ENCODE measurements at places on chromosomes 1 and 21. TPM values are rescaled to one million over a fixed set of nuclear protein-coding genes. Genes with fewer than 3 reads are reported as not detected.
A peak's percentile ranks its signal among the peaks of the same experiment; 100 is the strongest.

The DIP2A gene
- total RNA-seq: 41.0 TPM

The C1orf185 gene
- total RNA-seq: not detected

The RIPPLY3 gene
- 0.44 TPM for total RNA-seq

The OR2L8 gene
- not detected for total RNA-seq

The SPTA1 gene
- total RNA-seq: 0.50 TPM

The ZMPSTE24 gene
- 42.5 TPM for total RNA-seq

The BNIPL gene
- total RNA-seq: 8.2 TPM

The SESN2 gene
- 13.1 TPM for total RNA-seq

The PMF1 gene
- total RNA-seq: 45.3 TPM

The HDGF gene
- 146 TPM for total RNA-seq

The RIIAD1 gene
- not detected for total RNA-seq

The RNPEP gene
- 73.8 TPM for total RNA-seq

The RASAL2 gene
- total RNA-seq: 48.3 TPM

The PKNOX1 gene
- 17.5 TPM for total RNA-seq

The FAM72C gene
- not detected for total RNA-seq

The ZMYND12 gene
- 2.8 TPM for total RNA-seq

- H3K27me3 ChIP-seq: no peaks in the 10 kb centered on the region
- no peak overlapping the region for H3K27ac ChIP-seq
- no peaks in the 10 kb centered on the region for H3K4me1 ChIP-seq
- no peak overlapping the region for H3K4me3 ChIP-seq
- H3K36me3 ChIP-seq: peaks cover 37% of the 10 kb centered on the region
Observed at GRCh38 chr1:62082456-62083363, 111.9 kb upstream of the L1TD1 start.

- no peaks in the 10 kb centered on the region for H3K36me3 ChIP-seq
- no peak for DNase-seq
- H3K27me3 ChIP-seq: no peaks in the 10 kb centered on the region
- no peak overlapping the region for H3K27ac ChIP-seq
Observed at GRCh38 chr1:40796939-40797667, 13.5 kb downstream of the KCNQ4 start.

GRCh38 chr1:38231941-38232340 lies 185.3 kb upstream of the POU3F1 start:
- DNase-seq: no peak
- H3K27me3 ChIP-seq: no peaks in the 10 kb centered on the region
- H3K4me1 ChIP-seq: no peaks in the 10 kb centered on the region
- H3K36me3 ChIP-seq: no peaks in the 10 kb centered on the region
- H3K27ac ChIP-seq: no peak overlapping the region

- H3K4me1 ChIP-seq: peaks cover 2% of the 10 kb centered on the region
- H3K27me3 ChIP-seq: no peaks in the 10 kb centered on the region
- no peak overlapping the region for H3K27ac ChIP-seq
- H3K36me3 ChIP-seq: no peaks in the 10 kb centered on the region
- no peak overlapping the region for H3K4me3 ChIP-seq
Observed at GRCh38 chr1:45111239-45111638, 95.2 kb downstream of the ZSWIM5 start.

- H3K27me3 ChIP-seq: no peaks in the 10 kb centered on the region
- H3K36me3 ChIP-seq: peaks cover 16% of the 10 kb centered on the region
- no peak for DNase-seq
- peak overlapping the region; percentile 96 for H3K27ac ChIP-seq
- H3K4me3 ChIP-seq: peak overlapping the region; percentile 87
Observed at GRCh38 chr1:201469645-201470074, 672 bp upstream of the PHLDA3 start.

DNA sequence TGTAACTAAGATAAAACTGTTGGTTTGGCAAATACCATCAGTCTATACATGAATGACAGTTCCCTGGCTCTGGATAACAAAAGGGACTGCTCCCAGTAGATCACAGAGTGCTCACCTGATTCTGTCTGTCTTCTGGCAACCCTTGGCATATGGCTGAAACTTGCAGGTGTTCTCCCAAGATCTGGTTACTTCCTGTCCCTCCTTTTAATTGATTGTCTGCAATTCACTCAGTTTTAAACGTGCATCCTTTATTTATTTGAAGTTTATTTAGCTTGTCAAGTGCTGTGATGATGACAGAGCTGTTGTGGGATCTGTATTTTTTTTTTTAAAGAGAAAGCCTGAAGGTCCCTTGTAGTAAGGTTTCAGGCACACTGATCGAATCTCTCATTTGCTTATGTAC lies 3.4 kb downstream of the KCNA3 start:
- no peaks in the 10 kb centered on the region for H3K36me3 ChIP-seq
- H3K27ac ChIP-seq: no peak overlapping the region
- H3K4me3 ChIP-seq: peak overlapping the region; percentile 65
- peaks cover 26% of the 10 kb centered on the region for H3K4me1 ChIP-seq
- no peak for DNase-seq
- H3K27me3 ChIP-seq: peaks cover 32% of the 10 kb centered on the region

GRCh38 chr1:228416217-228416933 lies at the start of gene TRIM17:
Gene TRIM17, minus strand, starts transcription at chr1:228416861. Its CDS starts 1,789 bp downstream, at chr1:228415072.
- no peak within 1 kb of the TSS for H3K27ac ChIP-seq
- peak within 1 kb of the TSS; percentile 53 for H3K4me3 ChIP-seq
- DNase-seq: no peak
- H3K27me3 ChIP-seq: peaks cover 27% of the 10 kb centered on the region
- H3K36me3 ChIP-seq: no peaks in the 10 kb centered on the region
- H3K4me1 ChIP-seq: peaks cover 17% of the 10 kb centered on the region

DNA sequence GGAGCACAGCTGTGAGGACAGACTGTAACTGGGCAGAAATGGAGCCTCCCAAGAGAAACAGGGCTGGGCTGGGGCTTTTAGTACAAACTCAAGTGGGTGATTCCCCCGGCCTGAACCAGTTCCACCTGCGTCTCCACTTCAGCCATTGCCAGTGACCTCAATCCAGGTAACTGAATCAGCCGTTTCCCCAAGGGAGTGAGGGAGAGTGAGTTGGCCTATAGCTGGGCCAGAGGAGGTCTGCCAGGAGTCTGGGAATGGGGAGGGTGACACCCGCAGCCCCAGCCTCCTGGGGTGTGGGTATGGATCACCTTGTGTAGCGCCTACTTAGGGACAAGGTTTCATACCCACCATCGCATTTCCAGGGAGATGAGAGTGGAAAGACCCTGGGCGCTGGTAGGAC lies 8.5 kb downstream of the SLC26A9 start:
- H3K27me3 ChIP-seq: no peaks in the 10 kb centered on the region
- H3K27ac ChIP-seq: peak overlapping the region; percentile 78
- no peak overlapping the region for H3K4me3 ChIP-seq
- peak; percentile 80 for DNase-seq

- H3K27me3 ChIP-seq: no peaks in the 10 kb centered on the region
- H3K36me3 ChIP-seq: no peaks in the 10 kb centered on the region
- H3K4me1 ChIP-seq: peaks cover 4% of the 10 kb centered on the region
- H3K27ac ChIP-seq: no peak overlapping the region
Observed at GRCh38 chr1:185070051-185070450, 24.7 kb downstream of the RNF2 start.

GRCh38 chr1:3482378-3482849 lies 27.9 kb downstream of the ARHGEF16 start:
- DNase-seq: no peak
- no peaks in the 10 kb centered on the region for H3K27me3 ChIP-seq

GRCh38 chr1:78622548-78622947 lies 2.3 kb downstream of the IFI44L start:
- no peaks in the 10 kb centered on the region for H3K36me3 ChIP-seq
- H3K4me3 ChIP-seq: peak overlapping the region; percentile 45
- DNase-seq: no peak
- peaks cover 28% of the 10 kb centered on the region for H3K4me1 ChIP-seq
- peak overlapping the region; percentile 3 for H3K27ac ChIP-seq
- H3K27me3 ChIP-seq: no peaks in the 10 kb centered on the region

GRCh38 chr1:16924919-16925477 lies 3.3 kb downstream of the CROCC start:
- no peaks in the 10 kb centered on the region for H3K36me3 ChIP-seq
- no peaks in the 10 kb centered on the region for H3K27me3 ChIP-seq
- peaks cover 6% of the 10 kb centered on the region for H3K4me1 ChIP-seq

DNA sequence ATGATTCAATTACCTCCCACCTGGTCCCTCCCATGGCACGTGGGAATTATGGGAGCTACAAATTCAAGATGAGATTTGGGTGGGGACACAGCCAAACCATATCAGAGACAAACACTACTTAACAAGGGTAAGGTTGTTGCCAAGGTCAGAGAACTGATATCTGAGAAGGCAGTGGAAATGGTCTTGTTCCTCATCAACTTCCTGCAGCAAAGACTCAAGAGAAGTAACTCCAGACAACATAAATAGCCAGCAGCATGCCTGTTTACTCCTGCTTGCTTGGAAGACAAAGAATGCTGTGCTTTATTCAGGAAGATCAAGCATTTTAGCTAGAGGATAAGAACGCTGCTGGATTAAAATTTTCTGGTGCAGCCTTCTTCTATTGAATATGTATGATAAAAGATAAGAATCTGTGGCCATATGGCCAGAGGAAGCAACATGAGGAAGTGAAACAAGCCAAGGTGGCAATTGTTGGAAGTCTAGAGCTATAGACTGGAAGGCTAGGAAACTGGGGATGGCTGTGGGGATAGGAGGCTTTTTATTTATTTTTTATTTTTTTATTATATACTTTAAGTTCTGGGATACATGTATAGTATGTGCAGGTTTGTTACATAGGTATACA lies 36.4 kb downstream of the DDAH1 start:
- no peaks in the 10 kb centered on the region for H3K27me3 ChIP-seq
- no peak for DNase-seq
- no peak overlapping the region for H3K27ac ChIP-seq
- no peaks in the 10 kb centered on the region for H3K36me3 ChIP-seq

GRCh38 chr1:29657816-29658215 lies 421.5 kb downstream of the PTPRU start:
- H3K27me3 ChIP-seq: peaks cover 9% of the 10 kb centered on the region
- DNase-seq: no peak
- no peak overlapping the region for H3K27ac ChIP-seq
- H3K36me3 ChIP-seq: no peaks in the 10 kb centered on the region

- no peak overlapping the region for H3K27ac ChIP-seq
- H3K27me3 ChIP-seq: no peaks in the 10 kb centered on the region
- no peaks in the 10 kb centered on the region for H3K4me1 ChIP-seq
- DNase-seq: no peak
Observed at GRCh38 chr1:112563341-112563740, 54.6 kb downstream of the WNT2B start.

- H3K4me1 ChIP-seq: no peaks in the 10 kb centered on the region
- no peak overlapping the region for H3K4me3 ChIP-seq
- no peak overlapping the region for H3K27ac ChIP-seq
- no peak for DNase-seq
- H3K27me3 ChIP-seq: peaks cover 1% of the 10 kb centered on the region
Observed at GRCh38 chr1:14605945-14606344, 7.5 kb downstream of the KAZN start.

GRCh38 chr1:226485192-226485591 lies 63.4 kb upstream of the STUM start:
- no peaks in the 10 kb centered on the region for H3K4me1 ChIP-seq
- no peak for DNase-seq
- H3K4me3 ChIP-seq: no peak overlapping the region

DNA sequence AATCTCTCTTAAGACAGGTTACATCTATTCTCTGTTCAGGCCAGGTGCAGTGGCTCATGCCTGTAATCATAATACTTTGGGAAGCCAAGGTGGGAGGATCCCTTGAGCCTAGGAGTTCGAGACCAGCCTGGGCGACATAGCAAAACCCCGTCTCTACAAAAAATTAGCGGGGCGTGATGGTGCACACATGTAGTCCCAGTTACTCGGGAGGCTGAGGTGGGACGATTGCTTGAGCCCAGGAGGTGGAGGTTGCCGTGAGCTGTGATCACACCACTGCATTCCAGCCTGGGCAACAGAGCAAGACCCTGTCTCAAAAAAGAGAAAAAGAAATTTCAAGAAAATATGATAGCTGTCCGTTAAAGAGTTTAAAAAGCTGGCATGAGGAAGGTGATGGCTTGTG lies 43.0 kb downstream of the UBE4B start:
- no peaks in the 10 kb centered on the region for H3K27me3 ChIP-seq
- DNase-seq: no peak
- H3K36me3 ChIP-seq: peaks cover 24% of the 10 kb centered on the region
- H3K4me1 ChIP-seq: peaks cover 23% of the 10 kb centered on the region
- no peak overlapping the region for H3K4me3 ChIP-seq

DNA sequence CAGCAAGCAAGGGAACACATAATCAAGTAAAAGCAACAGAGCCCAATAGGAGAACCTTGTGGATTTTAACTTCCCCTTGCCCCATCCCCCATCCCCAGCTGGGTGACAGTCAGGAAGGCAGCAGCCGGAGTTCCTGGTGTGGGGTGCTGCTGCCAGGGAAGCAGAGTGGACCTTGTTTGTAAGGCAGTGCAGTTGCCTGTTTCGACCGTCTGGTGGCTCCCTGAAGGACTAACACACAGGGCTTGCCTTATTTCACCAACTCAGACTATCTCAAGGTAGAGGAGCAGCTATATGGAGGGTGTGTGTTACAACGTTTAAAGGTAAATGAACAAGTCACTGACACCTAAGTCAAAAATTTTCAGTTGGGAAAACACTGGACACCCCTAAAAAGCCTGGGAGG lies 6.6 kb downstream of the KRTAP10-8 start:
- H3K4me3 ChIP-seq: no peak overlapping the region
- peak; percentile 53 for DNase-seq
- no peaks in the 10 kb centered on the region for H3K27me3 ChIP-seq

- peaks cover 19% of the 10 kb centered on the region for H3K4me1 ChIP-seq
- no peak overlapping the region for H3K27ac ChIP-seq
- no peaks in the 10 kb centered on the region for H3K36me3 ChIP-seq
- H3K4me3 ChIP-seq: no peak overlapping the region
- H3K27me3 ChIP-seq: peaks cover 4% of the 10 kb centered on the region
Observed at GRCh38 chr1:160376525-160377131, 9.8 kb downstream of the NHLH1 start.

DNA sequence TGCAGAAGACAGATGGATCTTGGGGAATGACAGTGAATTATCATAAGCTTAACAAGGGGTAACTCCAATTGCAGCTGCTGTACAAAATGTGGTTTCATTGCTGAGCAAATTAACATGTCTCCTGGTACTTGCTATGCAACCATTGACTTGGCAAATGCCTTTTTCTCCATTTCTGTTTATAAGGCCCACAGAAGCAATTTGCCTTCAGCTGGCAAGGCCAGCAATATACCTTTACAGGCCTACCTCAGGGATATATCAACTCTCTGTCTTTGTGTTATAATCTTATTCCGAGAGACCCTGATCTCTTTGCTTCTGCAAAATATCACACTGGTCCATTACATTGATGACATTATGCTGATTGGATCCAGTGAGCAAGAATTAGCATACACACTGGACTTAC lies 52.7 kb upstream of the KIAA0040 start:
- H3K4me1 ChIP-seq: no peaks in the 10 kb centered on the region
- H3K36me3 ChIP-seq: no peaks in the 10 kb centered on the region
- H3K27me3 ChIP-seq: no peaks in the 10 kb centered on the region
- no peak for DNase-seq
- no peak overlapping the region for H3K4me3 ChIP-seq
- H3K27ac ChIP-seq: no peak overlapping the region

DNA sequence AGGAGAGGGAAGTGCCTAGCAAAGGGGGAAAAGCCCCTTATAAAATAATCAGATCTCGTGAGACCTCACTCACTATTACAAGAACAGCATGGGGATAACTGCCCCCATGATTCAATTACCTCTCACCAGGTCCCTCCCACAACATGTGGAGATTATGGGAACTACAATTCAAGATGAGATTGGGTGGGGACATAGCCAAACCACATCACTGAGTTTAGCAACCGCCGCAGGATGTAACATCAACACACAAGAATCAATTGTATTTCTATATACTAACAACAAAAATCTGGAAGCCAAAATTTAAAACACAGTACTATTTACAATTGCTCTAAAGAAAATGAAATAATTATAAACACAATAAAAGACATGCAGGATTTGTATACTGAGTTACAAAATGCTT lies 21.9 kb downstream of the DIRAS3 start:
- H3K4me1 ChIP-seq: no peaks in the 10 kb centered on the region
- no peak overlapping the region for H3K27ac ChIP-seq
- no peak overlapping the region for H3K4me3 ChIP-seq
